ENCODE measurements at places on chromosomes 11 and 22.

GRCh38 chr11:1653541-1654387 is 24.2 kb downstream of the KRTAP5-5 start:
- no peak for DNase-seq

GRCh38 chr11:35751664-35752061 is 89.1 kb downstream of the TRIM44 start:
- peak; percentile 9 for DNase-seq

DNA sequence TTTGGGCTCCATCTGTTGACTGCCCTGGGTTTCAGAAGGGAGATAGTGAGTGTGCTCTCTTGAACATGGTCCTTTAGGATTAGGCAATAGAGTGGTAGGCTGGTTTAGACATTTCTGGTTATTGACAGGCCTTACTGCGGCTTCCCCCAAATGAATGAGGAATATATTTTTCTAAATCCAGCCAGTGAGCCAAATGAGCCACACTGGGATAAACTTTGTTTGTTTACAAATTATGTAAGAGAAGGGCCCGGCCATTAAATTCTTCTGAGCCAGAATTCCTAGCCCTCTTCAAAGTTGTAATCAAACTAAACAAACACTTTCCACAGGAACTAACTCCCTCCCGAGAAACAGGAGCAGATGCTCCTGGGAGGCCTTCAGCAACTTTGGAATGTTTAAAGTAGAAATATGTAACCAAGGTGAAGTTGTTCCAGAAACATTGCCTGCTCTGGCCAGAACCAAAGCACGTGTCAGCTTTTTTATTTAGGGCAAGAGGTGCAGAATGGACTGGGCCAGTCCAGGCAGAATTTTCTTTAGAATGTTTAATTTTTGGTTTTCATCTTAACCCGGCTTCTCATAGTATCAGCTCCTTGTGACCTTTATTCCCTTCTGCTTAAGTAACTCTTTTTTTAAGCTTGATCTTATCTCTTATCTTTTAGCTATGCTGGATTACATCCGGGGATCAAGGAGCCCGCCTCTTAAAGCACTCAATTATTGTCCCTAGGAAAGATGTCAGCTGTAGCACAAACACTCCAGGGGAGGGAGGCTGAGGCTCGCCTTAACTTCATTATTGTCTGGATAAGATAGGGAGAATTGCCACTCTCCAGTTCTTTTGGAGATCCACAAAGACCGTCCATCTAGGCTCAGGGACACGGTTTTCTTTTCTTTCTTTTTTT is 28.7 kb downstream of the ZNRF3 start:
- no peak for DNase-seq

DNA sequence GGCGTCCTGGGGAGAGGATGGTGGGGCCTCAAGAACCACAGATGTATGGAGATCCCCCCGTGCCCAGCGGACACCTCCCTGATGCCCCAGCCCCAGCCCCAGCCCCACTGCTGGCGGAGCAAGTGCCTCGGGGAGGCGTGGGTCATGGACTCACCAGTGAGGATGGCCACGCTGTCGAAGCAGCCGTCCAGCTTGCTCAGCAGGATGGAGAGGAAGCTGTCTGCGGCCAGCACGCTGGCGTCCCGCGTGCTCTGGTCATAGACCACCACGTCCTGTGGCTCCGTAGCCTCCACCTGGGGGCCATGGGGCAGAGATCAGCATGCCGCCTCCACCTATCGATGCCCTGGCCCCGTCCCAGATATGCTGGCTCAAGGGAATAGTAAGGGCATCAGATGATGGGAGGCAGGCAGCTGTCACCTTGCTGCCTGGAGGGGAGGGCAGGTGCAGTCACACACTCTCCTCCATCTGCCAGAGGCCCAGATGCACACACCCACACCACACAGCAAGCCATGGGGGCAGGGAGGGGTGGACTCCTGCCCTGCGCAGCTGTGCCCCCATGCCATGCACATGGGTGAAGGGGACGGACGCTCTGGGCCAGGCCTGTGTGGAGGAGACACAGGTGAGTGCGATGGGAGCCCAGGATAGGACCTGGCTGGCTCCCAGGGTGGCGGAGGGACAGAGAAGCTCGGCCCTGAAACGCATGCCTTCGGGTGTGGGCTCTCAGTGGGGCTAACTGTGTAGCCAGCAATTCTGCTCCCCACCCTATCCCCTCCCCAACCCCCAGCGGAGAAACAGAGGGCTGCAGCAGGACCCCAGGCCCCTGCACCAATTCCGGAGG is 8.2 kb downstream of the DUSP8 start:
- DNase-seq, result no peak

GRCh38 chr11:19370100-19370861 is 129.5 kb upstream of the E2F8 start:
- DNase-seq, result peak; percentile 78

DNA sequence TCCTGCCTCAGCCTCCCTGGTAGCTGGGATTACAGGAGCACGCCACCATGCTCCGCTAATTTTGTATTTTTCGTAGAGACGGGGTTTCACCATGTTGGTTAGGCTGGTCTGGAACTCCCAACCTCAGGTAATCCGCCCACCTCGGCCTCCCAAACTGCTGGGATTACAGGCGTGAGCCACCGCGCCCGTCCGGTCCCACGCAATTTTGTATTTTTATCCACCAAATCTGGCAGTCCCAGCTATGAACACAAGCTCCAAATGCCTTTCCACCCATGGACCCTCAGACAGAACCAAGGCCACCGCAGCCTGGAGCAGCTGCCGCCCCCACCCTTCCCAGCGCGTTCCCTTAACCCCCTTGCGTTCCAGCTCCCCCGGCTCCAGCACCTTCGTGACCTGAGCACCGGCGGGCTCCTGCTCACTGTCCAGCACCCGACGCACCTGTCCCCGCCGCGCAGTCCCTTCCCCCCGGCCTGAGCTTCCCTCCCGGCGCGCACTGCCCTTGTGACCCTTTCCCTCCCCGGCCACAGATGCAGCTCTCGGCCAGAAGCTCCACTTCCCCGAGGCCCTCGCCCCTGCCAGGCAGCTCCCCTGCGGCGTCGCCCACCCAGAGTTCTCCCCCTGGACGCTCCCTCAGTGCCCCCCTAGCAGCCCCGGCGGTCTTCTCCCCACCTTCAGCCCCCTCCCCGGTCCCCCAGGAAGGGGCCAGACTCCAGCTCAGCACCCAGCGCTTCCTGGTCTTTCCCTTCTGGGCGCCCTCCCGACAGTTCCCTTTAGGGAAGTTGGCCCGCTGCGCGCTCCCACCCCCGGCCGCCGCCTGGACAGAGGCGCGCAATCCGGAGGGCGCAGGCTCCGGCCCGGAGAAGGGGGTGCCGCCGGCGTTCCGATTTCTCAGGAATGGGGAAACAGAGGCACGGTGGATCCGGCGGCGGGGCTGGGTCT is 5.6 kb upstream of the ZBED4 start:
- DNase-seq, result no peak

GRCh38 chr22:26534171-26534855 is 22.0 kb upstream of the TFIP11 start:
- DNase-seq, result no peak

DNA sequence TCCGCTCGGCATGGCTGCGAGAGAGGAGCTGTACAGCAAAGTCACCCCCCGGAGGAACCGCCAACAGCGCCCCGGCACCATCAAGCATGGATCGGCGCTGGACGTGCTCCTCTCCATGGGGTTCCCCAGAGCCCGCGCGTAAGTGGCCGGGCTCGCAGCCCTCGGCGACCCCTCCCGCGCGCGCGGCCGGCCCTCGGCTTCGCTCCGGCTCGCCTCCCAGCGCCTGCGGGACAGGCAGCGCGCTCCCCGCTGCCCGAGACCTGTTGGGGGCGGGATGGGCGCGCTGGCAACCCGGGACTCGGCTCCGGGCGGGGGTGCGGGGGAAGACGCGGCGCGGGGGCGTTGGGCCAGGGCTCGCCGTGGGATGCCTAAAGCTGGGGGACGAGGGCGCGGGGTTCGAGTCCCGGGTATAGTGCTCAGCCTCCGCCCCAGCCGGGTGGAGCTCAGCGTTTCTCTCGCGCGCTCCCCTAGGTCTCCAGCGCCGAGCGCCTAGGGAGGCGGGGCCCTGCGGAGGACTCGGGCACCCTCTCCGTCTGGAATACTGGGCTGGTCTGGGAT is 630 bp downstream of the UBASH3B start:
- no peak for DNase-seq

- DNase-seq, result no peak
Observed at GRCh38 chr11:120784566-120785251, 239.2 kb upstream of the TBCEL start.

DNA sequence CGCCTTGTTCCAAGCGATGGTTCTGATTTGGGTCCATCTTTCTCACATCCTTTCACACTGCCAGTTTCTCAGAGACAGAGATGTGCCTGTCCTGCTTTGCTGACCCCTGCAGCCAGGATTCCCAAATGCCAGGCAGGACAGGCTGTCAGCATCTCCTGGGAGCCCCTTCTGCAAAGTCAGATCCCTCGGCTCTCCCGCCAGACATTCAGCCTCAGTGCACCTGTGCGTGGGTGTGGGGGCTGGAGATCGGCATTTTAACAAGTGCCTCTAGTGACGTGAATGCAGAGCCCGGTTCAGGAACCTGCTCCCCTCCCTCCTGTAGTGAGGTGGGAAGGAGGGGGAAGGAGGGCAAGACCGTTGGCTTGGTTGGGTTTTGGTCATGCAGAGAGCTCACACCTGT is 108.9 kb upstream of the FGF3 start:
- DNase-seq, result no peak

DNA sequence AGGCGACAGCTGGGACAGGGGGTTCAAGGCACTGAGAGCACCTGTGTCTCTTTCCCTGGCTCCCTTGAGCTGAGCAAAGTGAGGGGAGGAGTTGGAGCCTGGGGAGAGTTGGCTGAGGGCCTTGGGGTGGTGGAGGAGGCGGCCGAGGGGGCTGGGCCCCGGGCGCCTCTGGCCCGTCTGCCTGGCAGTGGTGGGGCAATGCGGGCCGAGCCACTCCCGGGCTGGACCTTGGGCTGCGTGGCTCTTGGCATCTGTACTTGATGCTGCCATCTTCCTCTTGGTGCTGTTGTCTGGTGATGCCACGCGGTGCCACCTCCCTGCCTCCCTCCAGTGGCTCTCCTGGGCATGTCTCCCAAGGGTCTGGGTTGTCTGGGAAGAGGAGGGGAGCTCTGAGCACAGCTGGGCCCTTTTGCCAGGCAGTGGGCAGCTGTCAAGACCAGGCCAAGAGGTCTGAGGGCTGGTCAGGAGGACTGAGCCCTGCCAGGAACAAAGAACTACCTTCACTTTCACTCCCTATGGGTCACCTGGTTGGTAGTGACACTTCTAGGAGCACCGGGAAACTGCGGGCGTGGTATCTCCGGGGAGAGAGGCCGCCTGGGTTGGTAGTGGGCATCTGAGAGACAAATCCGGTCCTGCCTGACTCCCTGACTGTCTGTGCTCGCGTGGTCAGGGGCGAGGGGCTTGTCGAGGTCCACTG is 1.3 kb downstream of the GRIK4 start:
- DNase-seq, result no peak

- no peak for DNase-seq
Observed at GRCh38 chr11:10051868-10052586, 242.0 kb downstream of the SBF2 start.

- DNase-seq, result no peak
Observed at GRCh38 chr11:111362887-111363411, 16.1 kb downstream of the POU2AF1 start.

- DNase-seq, result no peak
Observed at GRCh38 chr11:119617340-119617713, 111.7 kb downstream of the NECTIN1 start.

DNA sequence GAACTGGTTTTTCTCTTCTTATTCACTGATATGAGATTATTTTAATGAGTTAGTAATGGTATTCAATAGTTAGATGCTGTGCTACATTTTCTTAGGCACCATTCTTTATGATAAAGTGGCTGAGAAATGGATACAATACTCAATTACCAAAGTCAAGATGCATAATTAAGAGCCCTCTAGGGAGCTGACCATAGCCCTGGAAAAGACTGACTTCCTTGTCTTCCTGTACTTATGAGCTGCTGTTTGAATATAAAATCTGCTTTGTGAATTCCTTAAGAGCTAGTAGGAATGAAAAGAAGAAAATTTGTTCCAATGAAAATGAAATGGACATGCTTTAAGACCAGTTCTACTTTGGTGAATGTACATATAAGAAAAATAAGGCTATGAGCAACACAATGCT is 452.3 kb downstream of the KCNA4 start:
- DNase-seq, result no peak

DNA sequence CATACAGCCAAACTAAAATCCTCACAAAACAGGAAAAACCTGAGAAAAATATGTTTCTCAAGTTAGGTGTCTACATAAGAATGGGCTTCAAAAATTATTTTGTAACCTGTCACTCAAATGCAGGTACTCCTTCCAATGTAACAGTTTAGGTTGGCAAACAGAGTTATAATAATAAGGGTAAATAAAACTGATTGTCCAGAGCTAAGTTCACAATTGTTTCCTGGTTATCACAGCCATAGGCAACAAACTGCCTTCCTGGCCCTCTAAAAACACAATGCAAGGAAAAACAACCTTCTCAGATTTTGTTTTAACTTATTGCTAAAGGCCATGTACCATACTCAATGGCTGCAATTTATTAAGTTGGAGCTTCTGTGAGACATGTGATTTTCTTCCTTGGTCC is 36.4 kb downstream of the SNX19 start:
- DNase-seq, result no peak

DNA sequence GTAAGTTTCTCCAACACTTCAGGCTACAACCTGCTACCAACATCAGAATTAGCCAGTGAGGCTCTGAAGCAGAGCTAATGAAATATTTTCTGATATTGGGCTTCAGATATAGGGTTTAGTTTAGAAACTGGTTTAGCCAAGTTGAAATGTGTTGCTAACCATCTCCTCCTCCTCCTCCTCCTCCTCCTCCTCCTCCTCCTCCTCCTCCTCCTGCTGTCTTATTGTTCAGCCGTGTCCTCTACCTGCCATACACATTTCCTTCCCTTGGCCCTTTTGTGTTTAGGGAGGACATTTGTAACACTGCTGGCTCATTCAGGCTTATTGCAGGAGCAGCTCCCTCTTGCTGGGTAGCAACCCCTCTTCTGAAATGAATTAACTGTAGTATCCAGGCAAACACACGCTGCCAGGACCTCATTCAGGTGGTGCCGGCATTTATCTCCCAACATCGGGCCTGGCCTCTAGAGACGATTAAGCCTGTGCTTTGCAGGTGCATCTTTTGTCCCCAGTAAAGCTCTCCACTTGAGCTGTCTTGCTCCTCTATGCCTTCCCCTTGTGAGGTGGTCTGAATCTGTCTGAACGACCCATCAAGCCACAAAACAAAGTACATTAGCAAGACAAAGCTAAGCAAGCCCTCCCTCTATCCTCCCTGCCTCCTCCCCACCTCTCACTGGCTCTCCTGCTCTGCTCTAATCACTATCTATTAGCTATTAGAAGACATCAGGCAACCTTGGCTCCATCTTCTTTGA is 82.9 kb downstream of the KCNJ1 start:
- DNase-seq, result no peak
